HFFc6 (cell line): ENCODE measurements at places on chromosomes 2 and 18. TPM values are rescaled to one million over a fixed set of nuclear protein-coding genes. Genes with fewer than 3 reads are reported as not detected.

ZAP70 gene
- total RNA-seq, result not detected in 3 replicates

DNA sequence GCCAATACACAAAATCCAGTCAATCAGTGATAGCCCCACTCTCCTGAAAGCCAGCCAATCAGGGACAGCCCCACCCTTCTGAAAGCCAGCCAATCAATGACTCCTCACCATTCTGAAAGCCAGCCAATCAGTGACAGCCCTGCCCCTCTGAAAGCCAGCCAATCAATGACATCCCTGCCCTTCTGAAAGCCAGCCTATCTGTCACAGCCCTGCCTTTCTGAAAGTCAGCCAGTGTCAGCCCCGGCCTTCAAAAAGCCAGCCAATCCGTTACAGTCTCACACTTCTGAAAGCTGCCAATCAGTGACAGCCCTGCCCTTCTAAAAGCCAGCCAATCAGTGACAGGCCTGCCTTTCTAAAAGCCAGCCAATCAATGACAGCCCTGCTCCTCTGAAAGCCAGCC lies 95.9 kb upstream of the HDAC4 start:
- no peaks in the 10 kb centered on the region for H3K4me1 ChIP-seq
- H3K4me3 ChIP-seq, result no peak overlapping the region
- H3K27ac ChIP-seq, result no peak overlapping the region
- H3K36me3 ChIP-seq, result no peaks in the 10 kb centered on the region

DES gene
- total RNA-seq, result 0.13 TPM in 1 of 3 replicates, not detected in the others

DNA sequence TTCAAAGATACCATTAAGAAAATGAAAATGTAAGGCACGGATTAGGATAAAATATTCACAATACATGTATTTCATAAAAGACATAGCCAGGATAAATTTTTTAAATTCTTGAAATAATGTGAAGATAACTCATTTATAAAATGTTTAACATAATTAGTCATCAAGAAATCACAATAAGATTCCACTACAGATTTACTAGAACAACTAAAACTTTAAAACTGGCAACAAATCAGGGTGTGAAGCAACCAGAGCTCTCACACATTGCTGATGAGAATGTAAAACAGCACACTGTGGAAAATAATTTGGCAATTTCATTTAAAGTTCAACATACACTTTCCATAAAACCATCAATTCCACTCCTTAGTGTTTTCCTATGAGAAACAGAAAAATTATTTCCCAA lies 89.6 kb upstream of the UBE2E3 start:
- peaks cover 12% of the 10 kb centered on the region; the same call in 1 of the 2 replicates for H3K36me3 ChIP-seq
- H3K27me3 ChIP-seq, result no peaks in the 10 kb centered on the region
- no peak for DNase-seq
- H3K4me3 ChIP-seq, result no peak overlapping the region

DNA sequence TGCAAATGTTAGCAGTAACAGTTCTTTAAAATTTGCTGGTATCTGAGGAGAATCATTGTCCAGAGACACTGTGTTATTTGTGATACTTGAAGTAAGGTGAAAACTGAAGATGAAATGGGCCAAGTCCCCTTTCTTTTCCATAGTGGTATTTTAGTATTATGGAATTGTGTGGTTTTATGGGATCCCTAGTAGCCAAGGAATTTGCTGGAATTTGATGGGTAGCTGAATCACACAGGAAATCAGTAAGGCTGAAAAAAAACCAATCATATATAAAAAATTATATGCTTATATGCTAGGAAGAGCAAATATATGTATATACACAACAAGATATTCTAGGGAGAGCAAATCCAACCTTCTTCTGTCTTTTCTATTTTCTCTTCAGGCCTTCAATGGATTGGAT lies 54.2 kb upstream of the TACR1 start:
- DNase-seq, result no peak
- H3K27ac ChIP-seq, result no peak overlapping the region
- no peak overlapping the region for H3K4me3 ChIP-seq
- H3K27me3 ChIP-seq, result no peaks in the 10 kb centered on the region
- H3K4me1 ChIP-seq, result peaks cover 28% of the 10 kb centered on the region
- H3K36me3 ChIP-seq, result peaks cover 23% of the 10 kb centered on the region

DNA sequence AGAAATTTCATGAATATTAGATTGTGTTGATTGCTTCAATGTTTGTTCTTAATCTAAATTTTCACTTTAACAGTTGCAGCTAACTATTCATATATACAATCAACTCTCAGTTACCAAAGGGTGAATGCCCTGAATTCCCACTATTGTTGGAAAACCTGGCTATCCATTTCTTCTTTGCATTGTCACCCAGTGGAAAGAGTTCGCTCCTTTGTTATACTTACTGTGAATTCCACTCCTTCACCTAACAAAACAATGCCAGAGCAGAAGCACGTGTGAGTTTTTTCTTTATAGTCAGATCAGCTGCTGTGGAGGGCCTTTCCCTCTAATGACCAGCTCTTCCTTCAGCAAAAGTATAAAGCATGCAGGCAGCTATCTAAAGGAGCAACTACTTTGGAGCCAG lies 409.2 kb upstream of the NRP2 start:
- DNase-seq, result no peak
- no peak overlapping the region for H3K27ac ChIP-seq
- H3K36me3 ChIP-seq, result no peaks in the 10 kb centered on the region
- no peaks in the 10 kb centered on the region for H3K4me1 ChIP-seq
- no peak overlapping the region for H3K4me3 ChIP-seq

GALNT14 gene
- 0.11 and 0.89 TPM in 2 replicates for total RNA-seq

GRCh38 chr2:64629329-64629781 lies 24.4 kb downstream of the SERTAD2 start:
- no peak overlapping the region for H3K27ac ChIP-seq
- H3K4me3 ChIP-seq, result no peak overlapping the region
- H3K36me3 ChIP-seq, result peaks cover 23% of the 10 kb centered on the region; the same call in 1 of the 2 replicates
- peaks cover 9% of the 10 kb centered on the region for H3K4me1 ChIP-seq
- peaks cover 1% of the 10 kb centered on the region for H3K27me3 ChIP-seq
- DNase-seq, result no peak

DNA sequence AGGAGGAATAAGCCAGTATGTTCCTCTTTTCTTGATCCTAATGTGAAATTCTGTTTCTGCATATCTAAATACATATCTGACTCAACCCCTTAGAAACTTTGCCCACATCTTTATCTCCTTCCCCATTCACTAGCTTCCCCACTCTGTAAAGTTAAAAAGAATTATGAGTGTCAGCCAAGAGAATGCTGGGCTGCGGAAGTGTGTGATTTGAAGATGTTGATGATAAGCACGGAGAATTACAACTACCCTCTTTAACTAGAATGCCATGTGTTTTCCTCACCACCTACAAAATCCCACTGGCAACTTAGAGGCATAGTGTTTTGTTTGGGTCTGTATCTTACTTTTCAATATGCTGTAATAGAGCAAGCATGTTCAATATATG lies 490.4 kb upstream of the FANCL start:
- H3K4me3 ChIP-seq, result no peak overlapping the region
- no peaks in the 10 kb centered on the region for H3K36me3 ChIP-seq
- H3K27me3 ChIP-seq, result peaks cover 1% of the 10 kb centered on the region; the same call in 1 of the 2 replicates
